ENCODE measurements at places on chromosomes 16 and 17. TPM values are rescaled to one million over a fixed set of nuclear protein-coding genes. Genes with fewer than 3 reads are reported as not detected.

Gene CCR7
- total RNA-seq = 0.85 TPM

Gene SEZ6L2
- 16.5 TPM for total RNA-seq

Gene PIK3R5
- 0.18 TPM for total RNA-seq

Gene LLGL1
- 11.9 TPM for total RNA-seq

Gene RAMP2
- total RNA-seq = 0.98 TPM

Measured in A549 treated with CpdA at 1 μM for 4 hours (cell line).